Activated naive CD4-positive, alpha-beta T cell treated with Interleukin-2 at 50 U/mL for 16 hours (primary cell): ENCODE measurements at places on chromosomes 6 and 20.

DNA sequence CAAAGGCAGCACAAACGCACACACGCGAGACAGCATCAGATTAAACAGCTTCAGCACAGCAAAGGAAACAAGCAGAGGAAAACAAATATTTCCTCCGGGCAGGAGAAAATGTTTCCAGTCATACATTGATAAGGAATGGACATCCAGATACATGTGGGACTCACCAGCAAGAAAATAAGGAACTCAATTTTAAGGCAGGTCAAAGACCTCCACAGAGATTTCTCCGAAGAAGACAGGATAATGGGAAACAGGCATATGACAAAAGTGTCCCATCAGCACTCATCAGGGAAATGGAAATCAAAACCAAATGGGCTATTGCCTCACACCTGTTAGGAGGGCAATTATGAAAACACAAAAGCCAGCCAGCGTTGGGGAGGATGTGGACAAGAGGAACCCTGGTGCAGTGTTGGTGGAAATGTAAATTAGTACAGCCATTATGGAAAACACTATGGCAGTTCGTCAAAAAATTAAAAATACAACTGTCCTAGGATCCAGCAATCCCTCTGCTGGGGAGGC lies 9.7 kb upstream of the SLCO4A1 start:
- DNase-seq = no peak

- DNase-seq = no peak
Observed at GRCh38 chr20:10209091-10209490, 9.5 kb upstream of the SNAP25 start.

DNA sequence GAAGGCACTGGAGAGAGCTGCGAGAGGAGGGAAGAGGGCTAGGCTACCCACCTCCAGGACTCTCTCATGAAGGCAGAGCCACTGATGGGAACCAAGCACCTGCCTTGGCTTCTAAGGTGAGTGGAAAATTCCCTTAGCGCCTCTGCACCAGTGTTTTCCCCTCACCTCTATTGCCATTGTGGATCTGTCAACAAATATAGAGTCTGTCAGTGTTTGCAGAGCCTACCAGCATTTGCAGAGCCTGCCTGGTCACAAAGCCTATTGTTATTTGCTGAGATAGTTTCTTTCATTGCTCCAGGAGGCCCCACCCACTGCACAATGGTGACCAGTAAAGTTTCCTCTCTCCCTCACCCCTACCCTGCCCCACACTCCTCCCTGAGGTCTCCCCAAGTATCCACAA lies 141.9 kb downstream of the MRPL14 start:
- no peak for DNase-seq

DNA sequence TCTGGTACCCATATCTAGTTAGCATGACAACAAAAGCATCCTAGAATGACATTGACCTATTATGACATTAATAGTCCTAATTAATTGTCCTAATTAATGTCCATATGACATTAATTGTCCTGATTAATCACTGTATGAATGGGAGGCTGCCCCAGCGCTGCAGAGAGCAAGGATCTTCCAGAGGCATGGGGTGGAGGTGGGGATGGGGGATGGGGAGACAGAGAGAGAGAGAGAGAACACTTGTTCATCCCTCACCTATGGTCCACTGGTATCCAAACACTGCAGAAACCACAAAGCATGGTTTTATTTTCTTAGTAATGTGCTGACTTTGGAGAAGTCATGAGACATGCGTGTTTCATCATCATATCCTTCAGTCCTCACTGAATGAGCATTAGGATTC lies 235.1 kb downstream of the FNDC1 start:
- no peak for DNase-seq

GRCh38 chr20:3161316-3162079 lies 1.8 kb upstream of the FASTKD5 start:
- no peak for DNase-seq
